CD4-positive, CD25-positive, alpha-beta regulatory T cell (primary cell): ENCODE measurements at places on chromosomes 13 and 19. TPM values are rescaled to one million over a fixed set of nuclear protein-coding genes. Genes with fewer than 3 reads are reported as not detected.

Gene SYNE4
- total RNA-seq, result 1.5 TPM

Gene FFAR1
- total RNA-seq, result not detected

Gene SRRM5
- 0.64 TPM for total RNA-seq

Gene ZNF534
- not detected for total RNA-seq

Gene EHD2
- 0.86 TPM for total RNA-seq

Gene ADGRE1
- 2.4 TPM for total RNA-seq

Gene OR4F17
- not detected for total RNA-seq

Gene EDDM13
- total RNA-seq, result not detected

Gene CYP4F22
- total RNA-seq, result not detected

Gene FOXO1
- total RNA-seq, result 119 TPM

Gene CNN1
- total RNA-seq, result not detected

Gene CATSPERD
- not detected for total RNA-seq

Gene COL4A2
- not detected for total RNA-seq

Gene LYPD3
- 12.7 TPM for total RNA-seq

Gene SERP2
- not detected for total RNA-seq

Gene TTC9B
- total RNA-seq, result not detected

Gene DACT3
- not detected for total RNA-seq

Gene ZNF441
- 2.7 TPM for total RNA-seq

Gene GJB2
- total RNA-seq, result not detected

Gene ZNF813
- 2.4 TPM for total RNA-seq
